ENCODE measurements at places on chromosomes 5 and 9.
A peak's percentile ranks its signal among the peaks of the same experiment; 100 is the strongest.

DNA sequence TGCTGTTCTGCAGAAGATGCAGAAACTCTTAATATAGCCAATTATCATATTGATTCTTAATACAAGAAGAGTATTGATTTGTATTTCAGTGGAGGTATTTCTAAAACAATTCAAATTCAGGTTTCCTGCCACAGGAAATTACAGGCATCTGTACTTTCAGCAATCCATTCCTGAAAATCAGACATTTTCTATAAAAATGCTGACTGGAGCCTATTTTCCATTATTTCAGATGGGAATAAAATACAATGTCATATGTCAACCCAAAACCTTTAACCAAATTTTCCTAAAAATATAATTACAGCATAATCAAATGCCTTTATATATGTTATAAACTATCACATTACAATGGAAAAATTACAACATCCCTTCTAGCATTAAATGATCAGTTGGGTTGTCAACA lies 131.5 kb downstream of the MELK start:
- no peak for DNase-seq

GRCh38 chr9:21081451-21081850 lies 3.7 kb upstream of the IFNB1 start:
- DNase-seq: no peak

DNA sequence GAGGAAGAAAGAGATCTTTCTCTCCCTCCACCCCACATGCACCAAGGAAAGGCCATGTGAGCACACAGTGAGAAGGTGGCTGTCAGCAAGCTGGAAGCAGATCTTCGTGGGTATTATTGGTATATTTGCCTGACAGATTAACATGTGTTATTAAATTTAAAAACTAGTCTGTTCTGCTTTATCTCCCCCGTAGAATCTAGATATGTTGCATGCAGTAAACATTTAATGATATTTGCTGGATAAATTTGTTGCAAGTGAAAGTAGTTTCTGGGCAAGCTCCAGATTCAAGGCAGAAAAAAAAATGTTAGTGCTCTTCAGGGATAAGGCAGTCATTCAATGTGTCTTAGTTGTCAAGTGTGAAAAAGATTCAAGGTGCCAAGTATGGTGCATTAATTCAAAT lies 215.0 kb upstream of the TAS2R1 start:
- no peak for DNase-seq

DNA sequence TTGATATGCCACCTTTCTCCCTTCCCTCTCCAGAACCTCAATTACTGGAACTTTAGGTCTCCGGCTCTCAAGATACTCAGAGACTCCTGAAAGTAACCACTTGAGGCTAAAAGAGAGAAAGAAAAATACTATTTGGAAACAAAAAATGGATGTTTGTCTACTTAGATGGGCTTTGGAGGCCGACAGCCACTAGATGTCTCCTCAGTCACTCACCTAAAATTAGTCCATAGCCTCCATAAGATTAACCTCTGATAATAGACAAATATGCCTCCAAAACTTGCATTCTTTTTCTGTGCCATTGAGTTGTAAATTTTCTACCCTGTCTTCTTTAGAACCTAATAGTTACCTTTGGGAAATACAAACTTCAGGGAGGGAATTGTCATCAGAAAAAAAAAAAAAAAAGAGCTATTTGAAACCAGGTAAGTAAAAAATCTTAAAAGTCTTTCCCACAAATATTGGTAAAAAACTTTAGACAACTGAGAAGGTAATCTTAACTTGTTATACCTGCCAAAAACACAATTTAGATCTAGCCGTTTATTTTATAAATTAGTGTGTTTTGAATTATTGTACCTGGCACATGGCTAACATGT lies 11.2 kb upstream of the PCDH1 start:
- DNase-seq: no peak

- no peak for DNase-seq
Observed at GRCh38 chr5:149605998-149606724, 24.9 kb downstream of the ARHGEF37 start.

DNA sequence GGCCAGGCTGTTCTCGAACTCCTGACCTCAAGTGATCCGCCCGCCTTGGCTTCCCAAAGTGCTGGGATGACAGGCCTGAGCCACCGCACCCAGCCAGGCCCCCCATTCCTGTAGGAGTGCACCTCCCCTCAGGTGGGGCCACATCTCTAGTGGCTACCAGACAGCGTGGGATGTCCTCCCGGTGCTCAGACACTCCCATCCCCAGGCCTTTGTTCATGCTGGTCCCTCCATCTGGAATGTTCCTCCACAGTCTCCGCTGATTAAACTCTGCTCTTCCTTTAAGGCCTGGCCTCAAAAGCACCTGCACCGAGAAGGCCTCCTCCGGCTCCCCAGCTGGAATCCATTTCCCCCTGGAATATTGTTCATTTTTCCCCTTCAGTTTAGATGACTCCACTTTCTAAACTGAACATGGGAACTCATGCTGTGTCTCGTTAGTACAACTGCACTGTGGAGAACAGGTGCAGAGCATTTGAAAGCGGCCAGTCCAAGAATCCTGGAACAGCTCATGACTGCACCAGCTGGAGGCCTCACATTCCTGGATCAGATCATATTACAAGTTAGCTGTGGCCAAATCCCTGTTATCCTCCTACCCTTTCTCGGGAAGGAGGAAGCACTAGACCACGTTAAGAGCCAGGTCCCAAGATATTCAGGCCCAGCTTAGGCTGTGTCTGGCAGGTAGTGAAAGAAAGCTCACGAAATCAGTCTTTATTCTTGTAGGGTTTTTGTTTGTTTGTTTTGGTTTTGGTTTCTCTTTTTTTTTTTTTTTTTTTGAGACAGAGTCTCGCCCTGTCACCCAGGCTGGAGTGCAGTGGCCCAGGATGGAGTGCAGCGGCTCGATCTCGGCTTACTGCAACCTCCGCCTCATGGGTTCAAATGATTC lies 10.8 kb upstream of the PRRC2B start:
- no peak for DNase-seq

DNA sequence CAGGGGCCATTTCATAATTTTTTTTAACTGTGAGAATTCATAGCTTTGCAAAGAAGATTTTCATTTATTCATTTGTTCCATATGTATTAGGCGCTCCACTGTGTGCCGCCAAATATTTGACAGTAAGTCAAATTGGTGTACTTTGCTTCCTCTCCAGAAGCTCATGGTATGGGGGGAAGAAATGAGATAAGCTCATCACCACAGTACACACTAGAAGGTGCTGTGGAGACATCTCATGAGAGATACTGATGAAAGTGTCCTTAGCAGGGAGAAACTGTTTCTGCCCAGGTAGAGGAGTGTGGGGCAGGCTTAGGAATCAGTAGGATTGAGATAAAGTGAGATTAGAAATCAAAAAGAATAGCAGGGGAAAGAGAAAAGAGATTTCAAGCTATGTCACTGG lies 136.2 kb downstream of the CDH6 start:
- no peak for DNase-seq

- DNase-seq: no peak
Observed at GRCh38 chr9:75414371-75415160, 326.3 kb downstream of the OSTF1 start.

DNA sequence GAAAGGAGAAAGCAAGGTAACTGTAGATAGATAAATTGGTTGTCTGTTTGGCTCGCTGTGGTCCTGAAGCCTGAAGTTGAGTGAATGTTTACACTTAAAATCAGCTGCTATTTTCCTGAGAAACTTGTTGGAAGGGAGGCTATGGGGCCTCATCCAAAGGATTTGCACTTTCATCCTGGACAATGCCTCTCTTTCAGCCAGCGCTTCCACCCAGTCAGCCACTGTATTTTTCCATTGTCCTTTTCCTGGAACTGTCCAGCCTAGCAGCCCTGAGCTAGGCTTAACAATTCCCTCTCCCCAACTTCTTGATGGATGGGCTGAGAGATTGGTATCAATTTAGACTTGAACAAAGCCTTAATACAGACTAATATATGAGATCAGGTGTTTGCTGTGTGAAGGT lies 429.2 kb downstream of the DMAC1 start:
- DNase-seq: no peak

DNA sequence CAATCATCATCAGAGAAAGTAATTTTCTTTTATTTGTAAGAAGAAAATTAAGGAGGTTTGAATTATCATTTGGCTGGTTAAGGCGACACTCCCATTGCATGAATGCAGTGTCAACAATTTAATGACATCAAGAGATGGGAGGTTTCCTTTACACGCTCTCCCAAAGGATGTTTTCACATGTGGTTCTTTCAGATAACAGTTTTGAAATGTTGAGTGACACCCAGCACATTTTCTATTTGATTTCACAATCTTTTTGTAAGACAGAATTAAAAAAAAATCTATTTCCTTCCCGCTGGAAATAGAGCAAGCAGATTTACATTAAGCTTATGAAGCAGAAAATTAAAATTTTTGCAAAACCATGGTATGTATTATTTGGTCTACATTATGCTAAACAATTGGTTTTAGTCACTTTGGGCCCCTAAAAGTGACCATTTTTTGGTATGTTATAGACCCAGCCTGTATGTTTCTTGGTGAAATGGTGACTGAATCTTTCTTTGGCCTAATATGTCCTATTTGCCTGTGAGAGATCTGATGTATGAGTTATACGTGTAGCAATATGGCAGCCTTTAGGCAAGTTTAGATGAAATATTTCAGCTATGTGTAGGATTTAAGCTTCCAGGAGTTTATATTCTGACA lies 18.9 kb upstream of the ANKRD55 start:
- DNase-seq: no peak

- DNase-seq: no peak
Observed at GRCh38 chr9:91714874-91715615, 235.0 kb downstream of the ROR2 start.

- no peak for DNase-seq
Observed at GRCh38 chr5:7680260-7680659, 170.7 kb downstream of the CFAP90 start.

GRCh38 chr5:121386334-121386733 lies 465.3 kb upstream of the FTMT start:
- no peak for DNase-seq

DNA sequence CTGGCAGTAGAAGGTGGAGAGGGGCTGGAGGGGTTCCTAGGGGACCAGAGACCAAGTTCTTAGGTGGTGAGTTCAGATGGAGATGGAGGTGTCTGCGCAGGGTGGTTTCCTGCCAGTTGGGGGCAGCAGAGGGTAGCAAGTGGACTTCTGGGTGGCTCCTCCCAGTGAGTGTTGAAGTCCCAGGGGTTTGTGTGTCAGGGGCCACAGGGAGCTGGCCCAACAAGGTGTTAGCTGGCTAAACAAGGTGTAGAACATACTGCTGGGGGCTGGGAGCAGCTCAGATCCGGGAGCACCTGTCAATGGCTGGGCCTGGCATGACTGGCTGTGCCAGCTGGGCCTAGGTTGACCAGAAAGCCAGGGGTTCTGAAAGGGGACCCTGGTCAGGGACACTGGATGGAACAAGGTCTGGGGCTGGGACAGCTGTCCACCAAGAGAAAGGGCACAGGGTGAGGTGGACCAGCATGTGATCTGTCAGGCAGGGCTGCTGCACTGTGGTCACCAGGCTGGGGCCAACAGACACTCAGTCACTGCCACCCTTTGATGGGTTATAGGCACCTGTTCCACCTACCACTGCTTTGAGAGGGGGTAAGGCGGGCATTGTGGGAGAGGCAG lies 35.6 kb downstream of the DAB2IP start:
- peak; percentile 62 for DNase-seq

Data from activated gamma-delta T cell treated with Interleukin-2 at 50 U/mL for 16 hours (primary cell).